GM12891 (cell line): ENCODE measurements at places on chromosomes 1 and 21.

GRCh38 chr1:19768353-19769210, 31.1 kb downstream of the TMCO4 start:
- DNase-seq = no peak

DNA sequence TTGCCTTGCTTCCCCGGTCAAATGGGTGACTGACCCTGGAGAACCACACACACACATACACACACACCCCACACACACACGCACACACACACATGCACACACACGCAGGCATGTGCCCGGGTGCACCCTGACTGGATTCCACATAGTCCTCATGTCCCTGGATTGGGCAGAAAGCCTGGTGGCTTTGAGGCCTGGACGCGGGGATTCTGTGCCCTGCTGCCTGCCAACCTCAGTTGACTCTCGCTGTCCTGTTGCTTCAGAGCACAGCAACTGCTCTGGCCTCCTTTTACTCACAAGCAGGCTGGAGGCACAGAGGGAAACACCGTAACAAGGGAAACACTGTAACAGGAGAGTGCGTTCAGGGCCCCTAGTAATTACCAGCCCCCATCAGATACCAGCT, 6.4 kb downstream of the RORC start:
- DNase-seq = no peak

DNA sequence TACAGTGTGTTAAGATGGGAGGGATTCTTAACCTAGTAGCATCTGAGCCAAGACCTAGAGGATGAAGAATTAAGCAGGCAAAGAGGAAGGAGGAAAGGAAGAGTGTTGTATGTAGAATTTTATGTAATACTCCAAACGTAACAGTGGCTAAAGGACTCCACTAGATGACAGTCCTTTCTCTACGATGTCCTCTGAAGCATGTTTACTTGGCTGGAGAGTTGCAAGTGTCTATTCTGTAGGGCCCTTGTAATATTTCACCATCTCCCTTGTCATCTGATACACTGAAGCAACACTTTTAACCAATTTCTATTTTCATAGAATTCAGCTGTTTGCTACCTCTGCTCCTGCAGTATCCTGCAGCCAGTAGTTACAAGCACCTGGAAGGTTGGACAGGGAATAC, 2.2 kb upstream of the YBX1 start:
- no peak for DNase-seq

GRCh38 chr1:221239792-221240191, 360.5 kb downstream of the HLX start:
- no peak for DNase-seq

- no peak for DNase-seq
Observed at GRCh38 chr1:228937851-228938536, 202.7 kb downstream of the RHOU start.
